ENCODE measurements at places on chromosomes 1 and 21.

DNA sequence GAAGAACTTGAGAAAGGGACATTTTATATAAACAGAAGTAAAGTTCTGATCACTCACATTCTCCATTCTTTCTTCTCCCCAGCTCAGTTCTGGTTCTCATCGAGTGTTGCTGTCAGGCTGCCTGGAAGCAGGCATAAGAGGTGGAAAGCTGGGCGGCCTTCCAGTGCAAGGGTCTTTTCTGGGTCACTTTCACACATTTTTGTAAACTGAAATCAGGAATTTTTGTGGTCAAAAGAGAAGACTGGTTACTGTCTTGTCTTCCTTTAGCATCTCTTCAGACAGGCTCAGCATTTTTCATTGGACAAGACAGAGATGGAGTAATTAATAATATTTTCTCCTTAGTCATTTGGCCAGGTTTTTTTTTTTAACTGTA, 93.7 kb downstream of the CTH start:
- DNase-seq = no peak

DNA sequence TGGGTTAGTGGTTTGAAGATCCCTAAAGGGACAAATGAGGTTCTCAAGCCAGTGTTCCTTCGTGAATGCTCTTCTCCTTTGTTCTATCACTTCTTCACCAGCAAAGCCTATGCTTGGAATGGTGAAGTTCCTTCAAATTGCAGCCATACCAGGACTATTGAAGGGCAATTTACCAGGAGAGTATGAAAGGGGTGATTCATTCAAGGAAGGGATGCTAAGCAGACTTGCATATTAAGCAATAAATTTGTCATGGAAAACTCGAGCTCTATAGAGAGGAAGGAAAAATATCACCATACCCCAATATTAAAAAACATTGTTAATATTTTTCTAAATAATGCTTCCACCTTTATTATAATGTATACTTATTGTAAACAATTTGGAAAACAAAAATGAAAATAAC, 9.3 kb upstream of the TSNAX start:
- no peak for DNase-seq

DNA sequence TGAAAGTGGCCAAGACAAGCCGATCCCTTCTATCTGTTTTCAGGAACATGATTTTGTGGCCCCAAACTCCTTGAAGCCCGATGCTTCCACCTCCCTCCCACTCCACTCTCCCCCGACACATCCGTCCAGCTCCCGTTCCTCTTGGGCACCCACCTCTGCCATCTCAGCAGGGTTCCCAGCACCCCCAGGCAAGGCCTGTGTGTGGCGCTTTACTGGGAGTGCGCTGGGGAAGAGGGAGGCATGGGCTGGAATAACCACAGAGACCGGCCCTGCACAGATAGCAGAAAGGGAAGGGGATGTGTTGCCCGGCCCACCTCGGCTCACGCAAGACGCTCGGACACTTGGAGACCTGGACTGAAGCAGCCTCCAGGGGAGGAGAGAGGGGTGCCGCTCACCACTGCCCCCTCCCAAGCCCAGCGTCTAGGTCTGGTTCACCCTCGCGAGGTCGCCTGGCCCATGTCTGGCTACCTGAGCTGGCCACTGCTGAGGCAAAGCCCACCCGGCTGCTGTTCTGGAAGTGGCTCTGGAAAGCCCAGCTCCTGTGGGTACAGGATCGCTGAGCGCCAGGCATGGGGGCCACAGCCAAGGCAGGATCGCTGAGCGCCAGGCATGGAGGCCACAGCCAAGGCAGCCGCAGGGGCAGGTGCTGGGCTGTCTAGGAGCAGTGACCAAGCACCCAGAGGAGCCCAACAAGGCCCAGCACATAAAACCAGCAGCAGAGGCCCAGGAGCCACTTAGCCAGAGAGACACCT, 23.8 kb upstream of the COL18A1 start:
- DNase-seq = no peak

GRCh38 chr1:30969903-30970302, 61.3 kb upstream of the SDC3 start:
- no peak for DNase-seq

DNA sequence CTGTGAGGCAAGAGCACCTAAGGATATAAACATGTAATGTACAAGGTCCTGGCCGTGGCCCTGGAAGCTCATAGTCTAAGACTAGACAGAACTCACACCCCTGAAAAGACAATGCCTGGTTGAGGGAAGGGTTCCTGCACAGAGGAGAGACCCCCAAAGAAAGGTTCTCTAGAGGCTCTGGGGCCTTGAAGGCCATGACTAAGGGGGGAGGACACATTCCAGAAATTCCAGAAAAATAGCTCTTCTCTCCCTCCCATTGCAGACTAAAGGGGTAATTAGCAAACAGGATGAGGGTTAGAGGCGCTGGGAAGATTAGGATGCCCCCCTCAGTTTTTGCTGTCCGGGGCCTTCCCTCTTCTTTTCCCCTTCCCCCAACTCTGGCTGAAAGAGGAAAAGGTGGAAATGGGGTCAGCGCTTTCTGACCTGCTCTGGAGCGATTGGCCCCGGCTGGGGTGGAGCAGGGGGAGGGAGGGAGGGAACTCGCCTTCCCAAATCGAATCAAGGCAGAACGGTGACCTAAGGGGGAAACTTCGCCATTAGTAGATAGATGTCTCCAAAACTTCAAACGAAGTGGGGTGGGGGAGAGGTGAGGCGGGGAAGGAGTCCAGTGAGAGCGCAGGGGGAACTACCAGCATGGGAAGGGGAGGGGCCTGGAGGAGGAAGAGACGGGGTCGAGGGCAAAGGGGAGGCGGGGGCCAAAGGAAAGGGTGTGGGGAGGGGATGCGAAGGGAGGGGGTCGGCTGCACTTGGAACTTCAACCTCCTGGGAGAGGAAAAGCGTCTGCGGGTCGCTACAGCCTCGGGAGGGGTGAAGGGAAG, 11.8 kb downstream of the PAX7 start:
- no peak for DNase-seq

DNA sequence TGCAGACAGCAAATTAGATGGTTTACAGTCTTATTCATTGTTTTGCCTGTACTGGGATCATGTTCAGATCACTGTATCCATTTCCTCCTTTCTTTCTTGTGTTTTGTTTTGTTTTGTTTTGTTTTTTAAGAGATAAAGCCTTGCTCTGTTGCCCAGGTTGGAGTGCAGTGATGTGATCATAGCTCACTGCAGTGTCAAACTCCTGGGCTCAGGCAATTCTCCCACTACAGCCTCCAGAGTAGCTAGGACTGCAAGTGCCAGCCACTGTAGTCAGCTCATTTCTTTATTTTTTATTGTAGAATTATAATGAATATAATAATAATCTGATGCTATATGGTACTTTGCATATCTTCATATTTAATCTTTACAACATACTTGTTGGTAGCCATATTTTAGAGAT, 403.7 kb upstream of the B3GALT2 start:
- no peak for DNase-seq

DNA sequence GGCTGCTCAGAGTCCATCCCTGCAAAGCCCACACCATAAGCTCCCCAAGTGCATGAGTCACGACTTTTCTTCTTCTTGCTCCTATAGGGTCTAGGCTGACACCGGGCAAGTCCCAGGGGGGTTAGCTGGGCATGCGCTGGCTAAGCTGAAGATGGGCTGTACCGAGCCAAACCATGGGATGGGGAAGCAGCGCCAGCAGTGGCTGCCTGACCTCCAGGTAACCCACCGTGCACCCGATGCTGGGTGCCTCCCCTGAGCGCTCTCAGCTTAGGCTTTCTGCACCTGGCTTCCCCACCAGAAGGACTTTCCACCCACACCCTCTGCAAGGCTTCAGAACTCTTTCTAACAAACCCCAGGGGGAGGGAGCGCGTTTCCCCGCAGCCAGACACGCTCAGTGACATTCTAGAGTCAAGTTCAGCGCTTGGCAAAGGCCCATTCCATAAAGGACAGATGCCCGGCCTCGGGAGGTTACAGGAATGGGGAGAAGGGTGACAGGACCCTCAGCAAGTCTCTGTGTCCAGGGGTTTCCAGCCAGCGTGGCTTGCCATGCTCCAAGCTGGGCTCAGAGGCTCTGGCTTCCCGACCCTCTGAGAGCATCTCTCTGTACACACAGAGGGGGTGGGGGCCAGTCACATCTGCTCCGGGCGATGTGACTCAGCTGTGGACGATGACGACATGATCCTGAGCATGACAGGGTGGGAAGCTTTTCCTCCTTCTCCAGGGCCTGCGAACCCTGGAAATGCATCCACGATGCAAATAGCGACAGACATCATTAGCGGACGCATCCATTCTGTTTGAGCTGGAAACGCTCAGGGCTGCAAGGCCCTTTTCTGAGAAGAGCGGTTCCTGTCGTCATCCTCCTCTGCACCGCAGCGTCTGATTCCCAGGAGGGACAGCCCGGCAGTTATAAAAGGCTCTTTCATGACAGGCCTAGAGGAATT, 107.8 kb downstream of the SIK1 start:
- no peak for DNase-seq

GRCh38 chr1:47235241-47235681, 3.2 kb upstream of the TAL1 start:
- DNase-seq = no peak

DNA sequence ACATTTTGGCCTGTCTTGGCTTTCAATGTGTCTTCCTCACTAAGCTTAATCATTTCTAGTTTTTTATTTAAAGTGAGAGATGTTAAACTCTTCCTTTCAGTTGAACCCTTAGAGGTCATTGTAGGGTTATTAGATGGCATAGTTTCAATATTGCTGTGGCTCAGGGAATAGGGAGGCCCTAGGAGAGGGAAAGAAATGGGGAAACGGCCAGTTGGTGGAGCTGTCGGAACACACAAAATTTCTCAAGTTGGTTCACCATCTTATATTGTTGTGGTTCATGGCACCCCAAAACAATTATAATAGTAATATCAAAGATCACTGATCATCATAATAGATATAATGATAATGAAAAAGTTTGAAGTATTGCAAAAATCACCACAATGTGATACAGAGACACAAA, 31.4 kb upstream of the KAZN start:
- DNase-seq = no peak

DNA sequence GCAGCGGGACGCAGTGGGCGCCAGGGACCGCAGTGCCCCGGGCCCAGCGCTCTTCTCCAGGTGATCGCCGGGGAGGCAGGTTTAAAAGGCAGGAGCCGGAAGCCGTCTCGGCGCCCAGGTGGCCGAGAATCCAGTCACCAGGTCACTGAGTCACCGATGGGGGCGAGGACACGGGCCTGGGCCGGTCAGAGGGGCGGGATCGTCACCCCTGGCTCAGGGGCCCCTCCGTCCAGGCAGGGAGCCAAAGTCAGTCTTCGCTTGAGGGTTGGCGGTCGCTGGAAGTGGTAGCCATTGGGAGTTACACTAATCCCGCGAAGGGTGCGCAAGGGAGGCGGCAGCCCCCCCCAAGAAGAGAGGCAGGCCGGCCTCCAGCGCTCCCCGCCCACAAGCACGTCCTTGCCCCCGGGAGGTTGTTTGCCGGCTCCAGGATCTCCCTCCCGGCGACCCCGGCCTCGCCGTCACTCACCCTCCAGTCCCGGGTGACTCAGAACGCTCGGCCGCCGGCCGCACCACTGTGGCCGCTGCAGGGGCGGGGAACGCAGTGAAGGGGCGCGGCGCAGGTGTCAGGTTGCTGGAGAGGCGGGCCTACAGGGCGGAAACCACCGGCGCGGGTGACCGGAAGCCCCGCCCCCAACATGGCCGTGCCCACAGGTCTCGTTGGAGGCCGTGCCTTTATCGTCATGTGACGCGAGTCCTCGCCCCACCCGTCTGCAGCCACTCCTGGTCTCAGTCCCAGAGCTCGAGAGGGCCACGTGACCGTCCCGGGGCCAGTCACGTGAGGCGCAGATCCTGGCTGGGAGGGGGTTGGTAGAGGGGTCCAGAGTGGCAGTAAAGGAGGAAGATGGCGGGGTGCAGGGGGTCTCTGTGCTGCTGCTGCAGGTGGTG, at the start of the genes CLCN6 and MTHFR:
CLCN6 (plus strand) TSS at position 770 of the 885 bp plus-strand sequence; CDS start at position 842, 72 bp downstream.
MTHFR (minus strand) TSS at position 543 of the 885 bp plus-strand sequence. CDS start 2,848 bp downstream, outside the sequence.
- DNase-seq = peak; percentile 97

DNA sequence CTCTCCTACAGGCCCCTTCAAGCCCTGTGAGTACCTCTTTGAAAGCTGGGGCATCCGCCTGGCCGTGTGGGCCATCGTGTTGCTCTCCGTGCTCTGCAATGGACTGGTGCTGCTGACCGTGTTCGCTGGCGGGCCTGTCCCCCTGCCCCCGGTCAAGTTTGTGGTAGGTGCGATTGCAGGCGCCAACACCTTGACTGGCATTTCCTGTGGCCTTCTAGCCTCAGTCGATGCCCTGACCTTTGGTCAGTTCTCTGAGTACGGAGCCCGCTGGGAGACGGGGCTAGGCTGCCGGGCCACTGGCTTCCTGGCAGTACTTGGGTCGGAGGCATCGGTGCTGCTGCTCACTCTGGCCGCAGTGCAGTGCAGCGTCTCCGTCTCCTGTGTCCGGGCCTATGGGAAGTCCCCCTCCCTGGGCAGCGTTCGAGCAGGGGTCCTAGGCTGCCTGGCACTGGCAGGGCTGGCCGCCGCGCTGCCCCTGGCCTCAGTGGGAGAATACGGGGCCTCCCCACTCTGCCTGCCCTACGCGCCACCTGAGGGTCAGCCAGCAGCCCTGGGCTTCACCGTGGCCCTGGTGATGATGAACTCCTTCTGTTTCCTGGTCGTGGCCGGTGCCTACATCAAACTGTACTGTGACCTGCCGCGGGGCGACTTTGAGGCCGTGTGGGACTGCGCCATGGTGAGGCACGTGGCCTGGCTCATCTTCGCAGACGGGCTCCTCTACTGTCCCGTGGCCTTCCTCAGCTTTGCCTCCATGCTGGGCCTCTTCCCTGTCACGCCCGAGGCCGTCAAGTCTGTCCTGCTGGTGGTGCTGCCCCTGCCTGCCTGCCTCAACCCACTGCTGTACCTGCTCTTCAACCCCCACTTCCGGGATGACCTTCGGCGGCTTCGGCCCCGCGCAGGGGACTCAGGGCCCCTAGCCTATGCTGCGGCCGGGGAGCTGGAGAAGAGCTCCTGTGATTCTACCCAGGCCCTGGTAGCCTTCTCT, 23.5 kb downstream of the UBE2T start:
- DNase-seq = no peak

GRCh38 chr1:43686801-43687200, 20.5 kb upstream of the ST3GAL3 start:
- DNase-seq = no peak

GRCh38 chr1:9027307-9027706, 1.1 kb upstream of the SLC2A7 start:
- DNase-seq = no peak

- DNase-seq = no peak
These were observed 6.0 kb upstream of the VASH2 start for GRCh38 chr1:212944229-212944901.

- DNase-seq = no peak
These were observed 373.5 kb downstream of the RRAGC start for GRCh38 chr1:38486085-38486484.

GRCh38 chr1:156539818-156540355, 32.5 kb downstream of the IQGAP3 start:
- no peak for DNase-seq

- DNase-seq = no peak
These were observed 7.4 kb downstream of the SLC2A5 start for GRCh38 chr1:9062021-9062471.

Measured in CD4-positive, alpha-beta T cell treated with Interleukin-2 at 100 ng/mL for 4 hours (primary cell).